ENCODE measurements at places on chromosomes 13 and 19. TPM values are rescaled to one million over a fixed set of nuclear protein-coding genes. Genes with fewer than 3 reads are reported as not detected.

DNA sequence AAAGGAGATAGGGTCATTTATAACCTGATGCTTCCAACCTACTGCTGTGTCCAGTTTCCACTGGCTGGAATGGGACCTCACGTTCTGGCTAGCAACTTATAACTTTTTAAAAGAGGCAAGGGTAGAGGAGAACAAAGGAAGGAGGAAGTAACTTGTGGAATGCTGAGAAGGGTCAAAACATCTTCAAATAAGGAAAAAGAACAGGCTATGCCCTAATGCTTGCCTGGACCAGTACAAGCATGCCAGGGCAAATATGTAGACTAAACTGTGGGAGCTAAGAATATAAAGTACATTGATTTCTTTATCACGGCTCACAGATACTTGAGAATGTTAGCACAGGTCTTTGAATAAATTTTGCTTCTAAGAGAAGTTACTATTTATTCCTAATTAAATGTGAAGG, 1.5 kb upstream of the ZNF561 start:
- DNase-seq: no peak
- H3K36me3 ChIP-seq: peaks cover 15% of the 10 kb centered on the region
- H3K4me3 ChIP-seq: no peak overlapping the region
- H3K27me3 ChIP-seq: no peaks in the 10 kb centered on the region

Gene TMEM143
- 10.5 TPM for total RNA-seq

DNA sequence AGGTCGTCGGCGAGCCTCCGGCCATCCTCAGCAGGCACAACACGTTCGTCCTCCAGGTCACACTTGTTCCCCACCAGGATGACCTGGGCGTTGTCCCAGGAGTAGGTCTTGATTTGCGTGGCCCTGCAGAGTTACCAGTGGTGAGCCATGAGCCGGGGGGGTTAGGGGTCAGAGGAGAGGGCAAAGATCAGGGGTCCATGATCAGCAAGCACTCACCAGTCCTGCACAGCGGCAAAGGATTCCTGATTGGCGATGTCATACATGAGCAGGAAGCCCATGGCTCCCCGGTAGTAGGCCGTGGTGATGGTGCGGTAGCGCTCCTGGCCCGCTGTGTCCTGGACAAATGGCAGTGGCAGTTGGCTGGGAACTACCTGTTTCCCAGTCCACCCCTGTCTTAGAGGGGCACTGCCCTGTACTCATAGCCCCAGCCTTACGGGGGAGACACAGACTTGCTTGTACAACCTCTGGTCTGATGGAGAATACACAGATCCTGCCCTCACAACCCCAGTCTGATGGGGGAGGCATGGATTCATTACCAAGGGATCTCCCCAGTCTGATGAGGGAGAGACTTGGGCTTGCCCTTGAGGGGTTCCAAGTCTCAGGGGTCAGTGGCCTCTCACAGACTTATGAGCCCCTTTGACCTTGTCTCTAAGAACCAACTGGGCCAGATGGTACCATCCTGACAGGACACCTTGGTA, 3.9 kb downstream of the RAB3D start:
- no peaks in the 10 kb centered on the region for H3K36me3 ChIP-seq
- H3K27ac ChIP-seq: no peak overlapping the region
- no peaks in the 10 kb centered on the region for H3K27me3 ChIP-seq
- H3K4me3 ChIP-seq: no peak overlapping the region
- peaks cover 5% of the 10 kb centered on the region for H3K4me1 ChIP-seq

GRCh38 chr19:54451997-54452396, 3.0 kb downstream of the LENG8 start:
- H3K4me1 ChIP-seq: peaks cover 24% of the 10 kb centered on the region
- no peak overlapping the region for H3K4me3 ChIP-seq
- no peaks in the 10 kb centered on the region for H3K27me3 ChIP-seq
- no peak for DNase-seq
- H3K36me3 ChIP-seq: peaks cover 25% of the 10 kb centered on the region

- no peaks in the 10 kb centered on the region for H3K27me3 ChIP-seq
- DNase-seq: peak; percentile 0
- no peak overlapping the region for H3K27ac ChIP-seq
- no peak overlapping the region for H3K4me3 ChIP-seq
- H3K4me1 ChIP-seq: no peaks in the 10 kb centered on the region
Observed at GRCh38 chr13:96274046-96274445, 184.1 kb downstream of the HS6ST3 start.

Gene PODNL1
- total RNA-seq: 3.3 TPM

Gene PSG6
- total RNA-seq: 0.23 TPM

DNA sequence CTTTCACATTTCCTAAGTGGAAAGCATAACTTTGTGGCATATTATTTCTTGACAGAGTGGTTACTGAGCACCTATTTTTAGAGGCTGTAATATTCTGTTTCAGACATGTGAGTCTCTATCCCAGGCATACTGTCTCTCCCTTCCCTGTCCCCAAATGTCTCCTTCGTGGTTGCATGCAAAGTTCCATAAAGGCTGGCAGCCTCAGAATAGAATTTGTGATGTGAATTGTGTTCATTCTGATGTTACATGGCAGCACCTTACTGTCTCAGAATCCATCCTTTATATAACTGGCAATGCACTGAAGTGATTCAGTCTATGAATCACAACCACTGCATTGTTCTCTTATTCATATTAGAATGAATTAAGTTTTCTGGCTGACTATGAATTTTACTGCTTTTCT, 89.0 kb upstream of the SLC7A1 start:
- peaks cover 3% of the 10 kb centered on the region for H3K4me1 ChIP-seq
- no peaks in the 10 kb centered on the region for H3K27me3 ChIP-seq
- H3K4me3 ChIP-seq: no peak overlapping the region

Gene TBC1D17
- total RNA-seq: 29.1 TPM

Gene ARRDC5
- total RNA-seq: not detected

DNA sequence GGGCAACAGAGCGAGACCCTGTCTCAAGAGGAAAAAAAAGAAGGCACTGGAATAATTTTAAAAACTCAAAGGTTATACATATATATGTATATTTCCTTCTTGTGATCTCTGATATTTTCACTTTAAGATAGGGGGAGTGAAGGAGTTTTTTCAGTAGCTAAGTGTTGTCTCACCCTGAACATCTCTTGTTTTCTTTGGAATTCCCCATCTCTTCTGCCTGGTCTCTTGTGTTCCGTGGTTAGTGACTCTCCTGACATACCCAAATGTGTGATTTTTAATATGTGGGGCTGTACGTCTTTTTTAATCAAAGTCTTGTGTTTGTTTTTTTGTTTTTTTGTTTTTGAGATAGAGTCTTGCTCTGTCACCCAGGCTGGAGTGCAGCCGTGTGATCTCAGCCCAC, 15.3 kb upstream of the KCTD4 start:
- H3K4me1 ChIP-seq: peaks cover 15% of the 10 kb centered on the region
- no peaks in the 10 kb centered on the region for H3K36me3 ChIP-seq
- no peak overlapping the region for H3K27ac ChIP-seq
- no peak overlapping the region for H3K4me3 ChIP-seq
- DNase-seq: no peak
- no peaks in the 10 kb centered on the region for H3K27me3 ChIP-seq

DNA sequence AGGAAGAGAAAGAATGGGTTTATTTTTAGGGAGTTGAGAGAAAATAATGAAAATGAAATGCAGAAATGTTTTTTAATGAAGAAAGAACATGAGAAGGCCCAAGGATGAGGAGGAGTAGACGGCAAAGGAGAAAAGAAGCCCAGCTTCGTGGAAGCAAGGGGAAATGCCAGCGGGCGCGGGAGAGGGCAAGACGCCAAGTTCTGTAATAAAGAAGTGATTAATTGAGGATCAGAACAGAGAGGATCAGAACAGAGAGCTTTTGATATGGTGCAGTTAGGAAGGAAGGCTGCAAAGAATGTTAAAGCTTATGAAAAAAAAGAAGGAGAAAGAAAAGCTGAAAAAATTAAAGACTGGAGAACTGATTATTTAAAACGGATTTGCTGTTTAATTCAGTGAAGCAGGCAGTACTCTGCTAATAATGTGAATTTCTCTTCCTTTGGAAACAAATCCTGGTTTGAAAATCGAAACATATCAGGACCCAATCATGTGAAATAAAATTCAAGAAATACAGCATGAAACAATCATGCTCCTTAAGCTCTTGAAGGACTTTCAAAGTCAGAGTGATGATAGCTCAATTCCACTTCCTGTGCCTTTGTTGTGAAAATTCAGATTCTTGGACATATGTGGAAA, 99.3 kb upstream of the SOX1 start:
- DNase-seq: no peak
- no peaks in the 10 kb centered on the region for H3K4me1 ChIP-seq
- H3K4me3 ChIP-seq: no peak overlapping the region
- H3K27me3 ChIP-seq: peaks cover 1% of the 10 kb centered on the region

DNA sequence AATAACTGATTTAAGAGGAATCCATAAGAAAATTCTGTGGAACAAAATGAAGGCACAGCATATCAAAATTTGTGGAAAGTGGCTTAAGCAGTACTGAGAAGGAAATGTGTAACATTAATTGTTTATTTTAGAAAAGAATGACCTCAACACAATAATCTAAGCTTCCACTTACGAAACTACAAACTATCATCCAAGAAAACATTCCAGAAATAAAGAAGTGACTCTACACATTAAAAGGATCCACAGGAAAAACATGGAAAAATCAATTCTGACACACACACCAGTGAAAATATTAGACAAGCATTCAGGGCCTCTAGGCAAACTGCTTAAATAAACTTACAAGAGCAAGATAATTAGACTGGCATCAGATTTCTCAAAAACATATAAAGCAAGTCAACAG, 14.0 kb downstream of the EXOSC8 start:
- no peaks in the 10 kb centered on the region for H3K4me1 ChIP-seq
- no peak overlapping the region for H3K4me3 ChIP-seq
- H3K27ac ChIP-seq: no peak overlapping the region
- no peak for DNase-seq

Gene SNAPC2
- 14.7 TPM for total RNA-seq

Gene CD209
- total RNA-seq: not detected

GRCh38 chr13:71853725-71854124, 13.3 kb downstream of the DACH1 start:
- no peak overlapping the region for H3K27ac ChIP-seq
- no peak for DNase-seq
- no peaks in the 10 kb centered on the region for H3K4me1 ChIP-seq
- H3K4me3 ChIP-seq: no peak overlapping the region

- H3K4me3 ChIP-seq: no peak overlapping the region
- H3K27ac ChIP-seq: no peak overlapping the region
- H3K36me3 ChIP-seq: no peaks in the 10 kb centered on the region
- no peaks in the 10 kb centered on the region for H3K27me3 ChIP-seq
- no peak for DNase-seq
Observed at GRCh38 chr19:14786421-14786851, 8.1 kb upstream of the ADGRE2 start.
